Stimulated activated CD8-positive, alpha-beta memory T cell treated with anti-CD3 and anti-CD28 coated beads, Interleukin-7, amount 100 ng/mL, for 24 hours (primary cell): ENCODE measurements at places on chromosomes 6 and 20.

DNA sequence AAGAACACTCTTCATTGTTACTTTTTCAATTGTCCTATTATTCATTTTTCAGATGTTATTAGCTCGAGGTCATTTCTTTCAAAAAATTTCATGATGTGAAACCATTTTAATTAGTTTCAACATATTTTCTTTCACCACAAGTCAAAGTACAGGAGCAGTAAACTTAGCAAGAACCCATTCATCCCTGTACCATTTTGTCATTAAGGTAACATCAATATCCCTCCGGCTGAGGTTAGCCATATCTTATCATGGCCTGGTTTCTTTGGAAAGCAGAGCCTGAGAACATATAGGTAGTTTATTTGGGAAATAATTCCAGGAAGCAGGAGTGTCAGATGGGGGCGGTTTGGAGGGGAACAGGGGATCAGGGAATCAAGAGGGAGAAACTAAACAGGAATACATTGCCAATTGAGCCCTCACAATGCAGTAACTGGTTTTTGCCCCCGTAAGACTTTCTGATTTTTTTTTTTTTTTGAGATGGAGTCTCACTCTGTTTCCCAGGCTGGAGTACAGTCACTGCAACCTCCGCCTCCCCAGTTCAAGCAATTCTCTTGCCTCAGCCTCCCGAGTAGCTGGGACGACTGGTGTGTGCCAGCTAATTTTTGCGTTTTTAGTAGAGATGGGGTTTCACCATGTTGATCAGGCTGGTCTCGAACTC lies 83.7 kb downstream of the MKKS start:
- DNase-seq = no peak

GRCh38 chr6:143107911-143108761 lies 47.4 kb downstream of the AIG1 start:
- DNase-seq = no peak

- DNase-seq = no peak
Observed at GRCh38 chr20:19991308-19991707, 25.9 kb upstream of the NAA20 start.

- peak; percentile 99 for DNase-seq
Observed at GRCh38 chr6:151451950-151452749, at the start of gene RMND1. TSS of gene RMND1 (minus strand) at chr6:151452126. CDS start at chr6:151445811, 6,315 bp downstream.

DNA sequence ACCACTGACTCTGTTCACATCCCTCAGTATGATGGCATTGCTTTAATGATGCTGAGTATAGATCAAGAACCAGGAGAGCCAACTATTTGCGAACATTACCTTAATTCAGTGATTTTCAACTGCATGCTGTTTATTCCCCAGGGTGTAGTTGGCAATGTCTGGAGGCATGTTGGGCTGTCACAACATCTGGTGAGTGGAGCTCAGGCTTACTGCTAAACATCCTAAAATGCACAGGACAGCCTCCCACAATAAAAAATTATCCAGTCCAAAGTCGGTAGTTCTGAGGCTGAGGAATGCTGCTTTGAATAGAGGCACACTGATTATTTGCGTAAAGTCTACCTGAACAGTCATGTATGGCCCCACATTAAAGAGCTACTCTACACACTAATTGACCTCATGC lies 94.8 kb upstream of the OPRM1 start:
- no peak for DNase-seq

DNA sequence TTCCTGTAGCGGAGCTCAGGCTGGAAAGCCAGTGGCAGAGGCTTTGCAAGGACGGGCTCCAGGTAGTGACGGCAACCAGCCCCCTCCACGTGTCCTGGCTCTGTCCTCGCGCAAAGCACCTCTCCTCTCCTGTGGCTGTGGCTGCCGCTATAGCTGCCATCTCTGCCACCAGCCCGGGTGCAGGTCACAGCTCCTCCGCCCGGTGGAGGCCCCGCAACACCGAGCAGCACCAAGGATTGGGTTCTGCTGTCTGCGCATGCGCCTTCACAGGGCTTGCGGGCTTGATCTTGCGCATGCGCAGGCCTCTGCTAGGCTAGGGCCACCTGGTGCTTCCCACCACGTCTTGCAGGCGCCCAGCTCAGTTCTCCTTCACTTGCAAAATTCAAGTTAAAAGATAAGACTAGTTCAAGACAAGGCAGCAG lies 625.4 kb downstream of the QKI start:
- no peak for DNase-seq

GRCh38 chr6:166523782-166524559 lies 62.5 kb downstream of the RAMACL start:
- DNase-seq = no peak

- DNase-seq = no peak
Observed at GRCh38 chr6:17527076-17527475, 73.0 kb upstream of the FAM8A1 start.

- no peak for DNase-seq
Observed at GRCh38 chr6:3844097-3844463, 5.1 kb upstream of the FAM50B start.

DNA sequence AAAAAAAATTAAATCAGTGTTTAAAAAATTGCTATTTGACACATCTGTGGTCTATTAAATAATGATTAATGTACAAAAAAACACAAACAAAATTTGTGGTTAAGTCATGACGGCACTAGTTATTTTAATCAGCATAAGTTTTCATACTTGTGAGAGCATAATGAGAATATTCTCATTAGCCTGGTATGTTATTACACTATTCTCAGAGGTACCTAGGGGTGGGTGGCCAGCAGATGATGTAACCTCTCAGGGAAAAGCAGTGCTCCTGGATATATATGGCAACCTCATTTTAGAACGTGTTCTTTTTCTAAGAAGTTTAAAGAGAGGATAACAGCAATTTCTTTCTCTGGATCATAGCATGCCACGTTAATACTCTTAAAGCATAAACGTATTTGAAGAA lies 109.2 kb downstream of the GJA1 start:
- no peak for DNase-seq
